ENCODE measurements at places on chromosomes 2 and 18.

DNA sequence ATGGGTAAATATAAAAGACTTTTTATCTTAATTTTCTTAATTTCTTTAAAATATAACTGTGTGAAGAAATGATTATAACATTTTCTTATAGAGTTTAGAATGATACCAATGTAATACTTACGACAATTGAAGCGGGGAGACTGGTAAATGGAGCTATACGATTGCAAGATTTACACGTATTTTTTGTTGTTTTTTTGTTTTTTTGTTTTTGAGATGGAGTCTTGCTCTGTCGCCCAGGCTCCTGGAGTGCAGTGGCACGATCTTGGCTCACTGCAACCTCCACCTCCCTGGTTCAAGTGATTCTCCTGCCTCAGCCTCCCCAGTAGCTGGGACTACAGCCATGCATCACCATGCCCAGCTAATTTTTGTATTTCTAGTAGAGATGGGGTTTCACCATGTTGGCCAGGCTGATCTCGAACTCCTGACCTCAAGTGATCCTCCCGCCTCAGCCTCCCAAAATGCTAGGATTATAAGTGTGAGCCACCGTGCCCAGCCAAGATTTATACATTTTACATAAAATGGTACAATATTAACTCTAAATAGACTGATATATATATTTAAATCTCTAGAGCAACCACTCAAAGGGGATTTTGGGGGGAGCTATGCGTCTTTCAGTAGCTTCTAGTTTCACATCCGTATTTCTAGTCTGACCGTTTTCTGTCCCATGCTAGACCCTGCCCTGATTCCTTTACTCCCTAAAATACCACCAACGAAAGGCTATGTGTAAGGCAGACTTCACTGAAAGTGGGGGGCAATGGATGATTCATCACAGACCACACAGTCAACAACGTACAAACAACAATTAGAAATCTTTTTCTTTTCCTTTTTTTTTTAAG is 28.2 kb upstream of the ATG16L1 start:
- DNase-seq = no peak

GRCh38 chr2:117537032-117537431 is 277.5 kb upstream of the DDX18 start:
- no peak for DNase-seq

- no peak for DNase-seq
Observed at GRCh38 chr2:168432100-168432499, 24.0 kb upstream of the CERS6 start.

GRCh38 chr2:46116150-46116549 is 181.1 kb upstream of the EPAS1 start:
- no peak for DNase-seq

DNA sequence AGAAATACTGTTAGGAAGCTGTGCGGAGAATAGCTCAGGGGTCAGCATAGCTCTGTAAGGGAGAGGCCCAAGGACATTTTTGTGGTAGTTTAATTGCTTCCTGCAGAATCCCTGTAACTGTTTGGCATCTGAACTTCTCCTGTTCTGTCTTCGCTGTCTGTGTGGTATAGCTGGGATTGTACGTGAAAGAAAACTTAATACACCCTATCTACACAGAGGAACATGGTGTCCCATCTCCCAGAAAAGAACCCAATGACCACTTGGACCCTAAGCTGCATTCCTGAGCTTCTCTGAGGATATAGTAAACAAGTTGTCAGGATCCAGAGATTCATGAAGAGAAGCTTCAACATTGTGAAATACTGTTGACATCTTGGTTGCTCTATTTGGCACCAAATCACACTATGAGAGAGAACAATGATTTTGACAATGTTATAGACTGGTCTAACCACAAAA is 81.3 kb downstream of the CDC42EP3 start:
- no peak for DNase-seq

DNA sequence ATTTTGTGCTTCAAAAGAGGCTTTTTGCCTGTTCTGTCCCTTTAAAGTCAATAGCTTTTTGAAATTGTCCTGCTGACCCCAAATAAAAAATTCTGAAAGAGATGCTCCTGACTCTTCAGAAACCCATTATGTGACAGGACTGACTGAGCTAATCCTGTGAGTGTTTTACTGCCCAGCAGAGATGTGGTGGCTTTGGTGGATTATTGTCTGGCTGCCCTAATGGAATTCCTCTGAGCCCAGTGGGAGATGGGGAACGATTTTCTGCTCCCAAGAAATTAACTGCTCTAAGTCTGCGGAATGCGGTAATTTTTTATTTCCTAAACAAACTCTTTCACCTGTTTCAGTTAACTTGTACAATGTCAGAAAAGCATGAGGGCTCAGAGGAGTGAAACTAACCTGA is 258.2 kb downstream of the IKZF2 start:
- DNase-seq = no peak

- no peak for DNase-seq
Observed at GRCh38 chr2:219079417-219079816, 18.7 kb upstream of the IHH start.

DNA sequence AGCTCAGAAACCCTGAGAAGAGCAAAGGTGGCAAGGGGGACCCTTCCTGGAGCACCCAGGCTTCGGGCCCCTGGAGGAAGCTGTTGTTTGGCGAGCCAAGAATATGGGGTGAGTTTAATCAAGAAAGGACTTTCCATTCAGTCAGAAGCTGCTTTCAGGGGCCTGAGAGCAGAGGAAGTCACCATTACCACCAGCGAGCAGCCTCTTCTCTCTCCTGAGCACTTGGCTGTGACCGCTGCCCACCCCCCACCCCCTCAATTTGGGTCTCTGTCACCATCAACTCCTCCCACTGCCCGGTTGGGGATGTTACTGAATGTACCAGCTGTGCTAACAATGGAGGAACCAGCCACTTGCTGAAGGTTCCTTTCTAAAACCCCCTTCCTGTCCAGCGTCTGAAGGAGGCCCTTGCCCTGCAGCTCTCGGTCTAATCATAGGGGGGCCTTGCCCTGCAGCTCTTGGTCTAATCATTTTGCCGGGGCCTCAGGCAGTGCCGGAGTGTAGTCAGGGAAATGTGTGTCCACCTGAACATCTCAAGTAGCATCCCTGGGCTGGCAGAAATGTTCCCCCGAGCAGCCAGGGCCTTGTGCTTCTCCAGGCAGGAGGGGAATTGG is 943 bp downstream of the INPP5D start:
- no peak for DNase-seq

GRCh38 chr18:69882965-69883668 is 64.6 kb downstream of the CD226 start:
- DNase-seq = no peak

GRCh38 chr18:40949114-40949950 is 1005.7 kb upstream of the PIK3C3 start:
- DNase-seq = no peak

GRCh38 chr2:15532996-15533395 is 28.1 kb downstream of the NBAS start:
- no peak for DNase-seq

GRCh38 chr2:212534336-212534735 is 4.3 kb downstream of the ERBB4 start:
- DNase-seq = no peak

GRCh38 chr2:152825834-152826233 is 107.4 kb downstream of the ARL6IP6 start:
- DNase-seq = no peak

GRCh38 chr2:230412371-230412711 is 3.7 kb upstream of the SP100 start:
- DNase-seq = no peak

DNA sequence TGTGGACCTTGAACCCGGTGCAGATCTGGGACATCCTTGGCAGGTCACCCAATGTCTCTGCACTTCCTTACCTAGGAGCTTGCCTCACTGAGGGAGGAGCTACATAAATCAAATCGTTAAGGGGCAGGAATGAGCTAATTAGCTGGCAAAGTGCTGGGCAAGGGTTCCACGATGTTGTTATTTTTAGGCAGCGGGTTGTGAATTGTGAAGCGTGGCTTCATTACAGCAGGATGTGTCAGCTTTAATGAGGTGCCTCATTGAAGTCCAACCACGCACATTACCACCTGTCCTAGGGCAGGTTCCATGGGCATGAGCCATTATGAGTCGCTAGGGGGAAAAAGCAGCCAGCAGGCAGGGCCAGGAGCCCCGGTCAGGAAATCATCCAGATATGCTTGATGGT is 127.0 kb upstream of the AGAP1 start:
- no peak for DNase-seq

- DNase-seq = no peak
Observed at GRCh38 chr2:39849982-39850526, 71.0 kb upstream of the THUMPD2 start.

GRCh38 chr2:34229998-34230397 is 630.9 kb upstream of the FAM98A start:
- DNase-seq = no peak

GRCh38 chr18:79901665-79902064 is 49.8 kb downstream of the SLC66A2 start:
- DNase-seq = no peak

DNA sequence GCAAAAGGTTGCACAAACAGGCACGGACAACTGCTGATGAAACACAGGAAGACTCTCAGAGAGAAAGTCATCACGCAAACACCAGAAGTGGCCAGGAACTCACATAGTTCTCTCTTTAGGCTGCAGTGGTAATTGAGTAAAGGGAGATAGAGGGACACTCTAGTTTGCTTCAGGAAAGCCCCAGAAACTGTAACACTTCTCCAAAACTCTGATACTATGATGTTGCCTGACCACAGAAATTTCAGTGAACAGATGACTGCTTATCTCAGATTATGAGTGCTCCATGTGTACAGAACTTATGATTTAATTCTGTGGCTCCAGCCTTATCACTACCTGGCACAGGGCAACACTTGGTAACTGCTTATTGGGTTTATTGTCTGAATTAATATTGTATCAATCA is 311.5 kb upstream of the GYPC start:
- DNase-seq = no peak

- no peak for DNase-seq
Observed at GRCh38 chr2:144421606-144422510, 98.1 kb downstream of the ZEB2 start.

- no peak for DNase-seq
Observed at GRCh38 chr2:193824474-193824873, 1629.7 kb upstream of the TMEFF2 start.

- DNase-seq = no peak
Observed at GRCh38 chr2:53987336-53987921, 16.6 kb upstream of the PSME4 start.

GRCh38 chr2:44826601-44827000 is 114.9 kb upstream of the SIX3 start:
- no peak for DNase-seq

GRCh38 chr2:65866148-65866547 is 433.7 kb upstream of the SPRED2 start:
- no peak for DNase-seq

- DNase-seq = no peak
Observed at GRCh38 chr18:31061945-31062344, 19.4 kb upstream of the DSC3 start.

DNA sequence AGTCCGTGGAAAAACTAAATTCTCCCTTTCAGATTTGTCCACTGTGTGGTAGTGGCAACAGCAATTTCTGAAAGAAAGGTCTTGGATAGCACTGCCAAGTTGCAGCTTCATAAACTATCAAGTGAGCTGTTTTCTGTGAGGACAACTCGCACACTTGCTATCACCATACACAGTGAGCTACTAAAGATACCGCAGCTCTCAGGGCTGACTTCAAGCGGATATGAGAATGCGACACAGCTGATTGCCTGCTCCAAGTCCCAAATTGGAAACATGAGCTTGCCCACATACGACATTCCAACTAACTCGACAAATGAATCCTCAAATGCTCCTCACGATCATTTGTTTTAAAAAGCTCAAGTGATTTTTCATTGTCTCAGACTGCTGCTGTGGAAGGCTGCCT is 46.2 kb downstream of the E2F6 start:
- DNase-seq = no peak

- no peak for DNase-seq
Observed at GRCh38 chr2:62186156-62186905, 9.6 kb upstream of the B3GNT2 start.

DNA sequence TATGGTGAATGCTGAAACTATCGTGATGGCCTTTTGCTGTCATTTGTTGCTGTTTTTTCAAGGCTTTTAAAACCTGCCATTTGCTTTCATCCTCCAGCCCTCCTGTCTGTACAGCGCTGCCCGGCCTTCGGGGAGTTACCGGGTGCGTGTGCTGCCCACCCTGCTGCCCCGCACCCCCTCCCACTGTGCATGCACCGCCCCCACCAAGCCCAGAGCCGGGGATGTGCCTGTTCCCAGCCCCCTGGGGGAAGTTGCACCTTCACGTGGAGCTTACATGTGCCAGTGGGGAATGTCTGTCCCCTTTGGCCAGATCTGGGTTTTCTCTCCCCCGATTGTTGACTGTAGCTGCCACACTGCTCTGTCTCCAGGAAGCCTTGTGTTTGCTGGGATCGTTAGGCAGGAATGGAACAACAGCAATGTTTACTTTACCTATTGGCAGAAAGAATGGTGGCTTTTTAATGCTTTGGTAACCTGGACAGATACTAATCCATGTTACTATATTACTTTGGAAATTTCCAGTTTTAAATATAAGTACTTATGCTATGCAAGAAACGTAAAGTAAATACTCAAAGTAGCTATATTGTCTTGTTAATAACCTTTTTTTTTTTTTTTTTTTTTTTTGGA is 64.8 kb upstream of the RBM44 start:
- no peak for DNase-seq

GRCh38 chr18:76169733-76170132 is 325.3 kb downstream of the ZNF516 start:
- no peak for DNase-seq

DNA sequence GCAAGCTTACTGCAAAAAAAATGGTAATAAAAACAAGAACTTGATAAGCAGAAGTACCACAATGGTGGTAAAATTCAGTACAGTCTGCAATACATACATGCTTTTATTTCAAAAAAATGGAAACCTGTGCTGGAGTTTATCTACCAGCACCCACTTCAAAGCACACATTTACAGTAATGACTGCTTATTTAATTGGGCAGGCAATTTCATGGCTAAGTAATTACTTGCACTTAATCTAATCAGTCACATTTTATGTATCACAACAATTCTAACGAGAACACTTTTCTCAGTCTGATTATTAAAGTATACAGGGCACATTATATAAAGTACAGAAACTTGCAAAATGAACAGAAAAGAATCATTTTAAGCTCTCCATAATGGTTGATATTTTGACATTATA is 5.2 kb downstream of the APCDD1 start:
- no peak for DNase-seq

- no peak for DNase-seq
Observed at GRCh38 chr2:224404796-224405195, 2.9 kb upstream of the FAM124B start.

DNA sequence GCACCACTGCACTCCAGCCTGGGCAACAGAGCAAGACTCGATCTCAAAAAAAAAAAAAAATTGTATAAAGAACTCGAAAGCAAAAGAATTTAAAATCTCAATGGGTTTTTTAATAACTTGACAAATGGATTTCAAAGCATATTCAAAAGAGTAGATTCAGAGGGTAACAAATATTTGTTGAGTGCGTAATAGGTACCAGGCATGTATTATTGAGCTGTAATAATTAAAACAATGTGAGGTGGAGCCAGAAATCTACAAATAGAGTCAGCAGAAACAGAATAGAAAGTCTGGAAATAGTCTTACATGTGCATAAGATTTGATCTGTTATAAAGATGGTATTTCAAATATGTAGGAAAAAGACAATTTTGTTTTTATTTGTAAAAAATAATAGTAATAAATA is 19.1 kb upstream of the RAB11FIP5 start:
- no peak for DNase-seq

- DNase-seq = no peak
Observed at GRCh38 chr2:165176780-165177179, 27.1 kb downstream of the SCN3A start.

- no peak for DNase-seq
Observed at GRCh38 chr18:9335697-9336045, 1.1 kb downstream of the TWSG1 start.

GRCh38 chr2:204705243-204705932 is 160.1 kb downstream of the PARD3B start:
- DNase-seq = no peak
